AG10803 (cell line): ENCODE measurements at places on chromosomes 16 and 17.

DNA sequence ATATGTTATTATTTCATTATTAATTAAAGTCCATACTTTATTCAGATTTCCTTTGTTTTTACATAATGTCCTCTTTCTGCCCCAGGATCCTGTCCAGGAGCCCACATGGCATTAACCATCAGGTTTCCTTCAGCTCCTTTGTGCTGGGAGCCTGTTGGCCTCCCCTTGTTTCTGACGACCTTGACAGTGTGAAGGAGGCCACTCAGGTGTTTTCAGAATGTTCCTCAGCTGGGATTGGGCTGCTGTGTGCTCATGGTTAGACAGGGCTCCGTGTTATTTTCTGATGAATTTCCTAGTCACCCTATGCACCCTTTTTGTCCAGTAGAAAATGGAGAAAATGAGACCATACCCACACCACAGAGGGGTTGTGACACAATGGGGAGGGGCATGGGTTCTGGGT, 281.0 kb upstream of the FOXF1 start:
- DNase-seq: no peak

GRCh38 chr16:75022567-75022966, 23.7 kb downstream of the ZNRF1 start:
- DNase-seq: no peak

GRCh38 chr17:37174205-37174604, 201.6 kb upstream of the C17orf78 start:
- DNase-seq: no peak

- DNase-seq: no peak
Observed at GRCh38 chr17:56064506-56064905, 88.8 kb upstream of the ANKFN1 start.

- DNase-seq: peak; percentile 69
Observed at GRCh38 chr17:76246080-76247066, 6.1 kb upstream of the RNF157 start.

DNA sequence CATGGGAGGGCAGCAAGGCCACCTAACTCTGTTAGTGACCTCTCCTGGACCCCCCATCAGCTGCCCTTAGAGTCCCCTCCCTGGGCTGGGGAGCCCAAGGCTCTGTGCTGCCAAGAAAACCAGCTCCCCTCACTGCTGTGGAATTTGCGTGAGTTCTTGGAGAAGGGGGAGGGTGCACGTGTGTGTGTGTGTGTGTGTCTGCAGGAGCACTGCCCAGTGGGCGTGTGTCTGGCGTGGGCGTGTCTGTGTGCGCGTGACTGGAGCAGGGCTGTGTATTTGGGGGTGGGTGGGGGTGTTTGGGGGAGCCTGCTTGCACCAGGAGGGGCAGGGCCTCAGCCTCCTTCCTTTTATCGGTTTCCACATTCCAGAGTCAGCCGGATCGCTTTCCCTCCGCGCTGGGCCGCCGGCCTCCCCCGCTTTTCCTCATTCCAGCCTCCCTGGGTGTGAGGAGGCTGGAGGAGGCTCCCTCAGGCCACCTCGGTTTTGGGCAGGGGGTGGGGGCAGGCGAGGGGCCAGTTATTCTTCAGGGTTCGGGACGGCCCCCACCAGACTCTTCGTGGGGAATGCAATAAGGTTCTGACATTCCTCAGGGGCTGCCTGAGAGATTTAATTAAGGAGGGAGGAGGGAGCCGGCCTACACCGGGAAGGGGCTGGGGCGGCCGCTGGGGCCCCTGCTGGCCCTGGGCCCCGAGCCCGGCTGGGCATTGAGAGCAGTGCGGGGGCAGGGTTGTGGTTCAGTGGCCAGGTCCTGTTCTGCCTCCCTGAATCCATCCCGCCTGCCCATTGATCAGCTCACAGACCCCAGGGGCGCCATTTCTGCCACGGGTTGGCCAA, 2.5 kb downstream of the VASN start:
- DNase-seq: peak; percentile 99

DNA sequence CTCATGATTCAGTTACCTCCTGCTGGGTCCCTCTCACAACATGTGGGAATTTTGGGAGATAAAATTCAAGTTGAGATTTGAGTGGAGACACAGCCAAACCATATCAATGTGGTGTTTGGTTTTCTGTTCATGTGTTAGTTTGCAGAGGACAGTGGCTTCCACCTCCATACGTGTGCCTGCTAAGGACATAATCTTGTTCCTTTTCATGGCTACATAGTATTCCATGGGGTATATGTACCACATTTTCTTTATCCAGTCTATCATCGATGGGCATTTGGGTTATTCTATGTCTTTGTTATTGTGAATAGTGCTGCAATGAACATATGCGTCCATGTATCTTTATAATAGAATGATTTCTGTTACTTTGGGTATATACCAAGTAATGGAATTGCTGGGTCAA, 4.5 kb upstream of the WWOX start:
- DNase-seq: no peak
